ENCODE measurements at places on chromosomes 4 and X.

DNA sequence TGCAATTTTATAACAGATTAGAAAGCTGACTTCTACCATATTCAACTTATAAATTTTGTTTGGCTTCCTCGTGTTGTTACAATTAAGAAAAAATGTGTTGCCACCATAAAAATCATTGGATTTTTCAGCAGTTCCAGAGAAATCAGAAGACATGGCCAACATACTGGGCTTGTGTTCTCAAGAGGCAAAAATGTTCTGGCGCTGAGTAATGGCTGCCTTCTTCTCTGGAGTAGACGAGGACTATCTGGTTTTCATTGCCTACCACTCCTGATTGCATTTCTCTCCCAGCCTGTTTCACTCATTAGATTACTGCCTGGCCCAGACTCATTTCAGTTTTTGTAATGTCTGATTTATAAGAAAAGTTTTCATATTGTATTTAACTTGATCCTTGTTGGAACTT, 122.3 kb downstream of the ARHGAP10 start:
- no peak for DNase-seq

- no peak for DNase-seq
Measured at GRCh38 chr4:158238575-158238974, 28.3 kb downstream of the TMEM144 start.

DNA sequence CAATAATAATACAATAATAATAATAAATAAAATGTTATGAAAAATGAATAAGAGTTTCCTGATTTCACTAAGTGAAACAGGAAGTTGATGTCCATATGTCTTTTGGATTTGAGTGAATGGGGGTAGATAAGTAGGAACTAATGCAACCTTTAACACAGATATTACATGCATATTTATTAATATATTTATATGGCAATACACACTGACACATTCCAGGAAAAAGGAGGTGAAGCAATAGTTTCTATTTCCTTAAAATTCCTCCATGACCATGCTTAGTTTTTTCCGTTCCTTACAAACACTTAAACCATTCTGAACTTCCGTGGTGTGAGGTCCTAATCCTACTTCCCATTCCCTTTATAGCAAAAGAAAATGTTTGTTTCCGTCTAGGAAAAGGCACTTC, 48.3 kb downstream of the ATXN3L start:
- DNase-seq, result no peak

DNA sequence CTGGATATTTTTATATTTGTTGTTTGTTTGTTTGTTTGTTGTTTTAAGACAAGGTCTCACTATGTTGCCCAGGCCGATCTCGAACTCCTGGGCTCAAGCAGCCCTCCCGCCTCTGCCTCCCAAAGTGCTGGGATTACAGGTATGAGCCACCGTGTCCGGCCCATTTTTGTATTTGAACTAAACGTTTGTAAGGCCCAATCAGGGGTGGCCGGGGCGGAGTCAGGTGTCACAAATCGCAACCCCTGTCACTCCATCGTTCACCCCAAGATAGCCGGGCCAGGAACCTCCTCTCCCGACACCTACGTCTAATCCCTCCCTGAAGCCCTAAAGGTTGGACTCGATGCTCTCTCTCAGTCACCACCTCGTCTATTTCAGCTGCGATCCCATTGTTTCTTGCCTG, 722 bp upstream of the EFHC2 start:
- DNase-seq, result no peak

DNA sequence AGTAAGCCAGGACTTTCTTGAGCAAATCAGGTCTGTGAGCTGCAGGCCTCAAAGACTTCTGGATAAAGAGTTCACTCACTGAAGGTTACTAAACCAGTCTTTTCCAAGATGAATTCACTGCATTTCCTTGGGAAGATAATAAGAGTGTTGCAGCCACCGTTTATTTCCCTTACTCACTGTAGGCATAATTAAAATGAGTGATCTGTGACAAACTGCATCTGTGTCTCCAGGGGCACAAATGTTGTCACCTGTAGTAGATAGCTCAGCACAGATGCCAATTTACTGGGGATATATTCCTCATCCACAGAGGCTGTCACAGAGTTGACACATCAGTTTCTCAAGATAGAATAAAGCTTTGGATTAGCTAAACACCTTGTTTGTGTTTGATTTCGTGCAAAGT, 580.2 kb downstream of the SPRY1 start:
- no peak for DNase-seq

GRCh38 chr4:76892001-76892400, 5.9 kb downstream of the SOWAHB start:
- no peak for DNase-seq

DNA sequence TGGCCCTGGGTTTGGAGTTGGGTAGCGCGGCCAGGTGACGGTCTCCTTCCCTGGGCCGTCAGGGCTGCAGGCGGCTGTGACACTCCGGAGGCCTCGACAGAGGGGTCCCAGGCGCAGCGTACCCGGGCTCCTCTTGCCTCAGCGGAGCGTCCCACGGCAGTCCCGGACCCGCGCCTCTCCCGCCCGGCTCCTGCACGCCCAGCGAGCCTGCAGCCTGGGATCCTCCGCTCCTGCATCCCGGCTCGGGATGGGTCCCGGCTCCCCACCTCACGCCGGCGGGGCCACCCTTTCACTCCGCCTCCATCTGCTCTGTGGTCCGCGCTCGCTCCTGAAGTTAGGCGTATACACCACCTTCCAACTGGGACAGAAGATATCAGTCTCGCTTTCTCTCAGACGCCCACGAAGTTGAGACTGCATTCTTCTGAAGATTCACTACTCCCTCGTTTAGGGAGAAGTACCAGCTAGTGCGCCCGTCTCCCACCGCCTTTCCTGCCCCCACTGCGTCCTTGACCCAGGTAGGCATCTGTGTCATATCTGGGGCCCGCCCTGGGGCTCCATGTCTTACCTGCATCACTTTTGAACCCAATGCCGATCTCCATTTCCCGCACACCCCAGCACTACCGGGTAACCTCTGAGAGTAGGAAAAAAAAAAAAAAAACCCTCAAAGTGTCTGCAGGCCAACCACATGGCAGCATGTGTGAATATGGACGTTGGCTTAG, 32.3 kb upstream of the KDR start:
- no peak for DNase-seq

DNA sequence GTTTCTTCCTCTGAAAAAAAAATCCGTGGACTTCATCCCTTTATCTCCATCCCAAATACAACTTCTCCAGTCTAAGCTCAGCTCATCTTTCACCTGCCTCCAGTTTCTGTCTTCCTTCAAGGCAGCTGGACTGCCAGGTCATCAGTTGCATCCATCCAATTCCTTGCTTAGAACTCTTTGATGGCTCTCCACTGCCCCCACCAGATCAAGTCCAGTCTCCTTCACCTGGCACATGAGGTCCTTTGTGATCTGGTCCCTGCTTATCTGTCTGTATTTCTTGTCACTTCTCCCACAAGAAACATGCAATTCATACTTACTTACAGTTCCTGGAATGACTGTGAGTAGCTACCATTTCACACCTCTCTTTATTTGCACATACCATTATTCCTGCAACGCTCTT, 33.8 kb downstream of the OTUD6A start:
- DNase-seq, result no peak

GRCh38 chrX:23668335-23668734, 1.0 kb downstream of the PRDX4 start:
- no peak for DNase-seq

GRCh38 chr4:25950461-25951389, 36.7 kb downstream of the SMIM20 start:
- no peak for DNase-seq

DNA sequence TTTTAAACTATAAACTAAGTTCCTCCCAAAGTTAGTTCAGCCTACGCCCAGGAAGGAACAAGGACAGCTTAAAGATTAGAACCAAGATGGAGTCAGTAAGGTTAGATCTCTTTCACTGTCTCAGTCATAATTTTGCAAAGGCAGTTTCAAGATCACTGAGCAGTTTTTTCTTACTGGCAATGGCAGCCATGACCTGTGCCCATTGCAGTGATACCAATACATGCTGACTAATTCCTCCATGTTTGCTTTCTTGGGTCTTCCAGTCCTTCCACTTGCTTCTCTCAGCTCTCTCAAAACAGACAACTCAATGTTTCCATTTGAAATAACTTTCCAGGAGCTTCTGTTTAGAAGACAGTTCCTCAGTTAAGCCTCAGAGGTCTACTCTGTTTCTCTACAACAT, 79.5 kb downstream of the PCDH18 start:
- DNase-seq, result no peak

DNA sequence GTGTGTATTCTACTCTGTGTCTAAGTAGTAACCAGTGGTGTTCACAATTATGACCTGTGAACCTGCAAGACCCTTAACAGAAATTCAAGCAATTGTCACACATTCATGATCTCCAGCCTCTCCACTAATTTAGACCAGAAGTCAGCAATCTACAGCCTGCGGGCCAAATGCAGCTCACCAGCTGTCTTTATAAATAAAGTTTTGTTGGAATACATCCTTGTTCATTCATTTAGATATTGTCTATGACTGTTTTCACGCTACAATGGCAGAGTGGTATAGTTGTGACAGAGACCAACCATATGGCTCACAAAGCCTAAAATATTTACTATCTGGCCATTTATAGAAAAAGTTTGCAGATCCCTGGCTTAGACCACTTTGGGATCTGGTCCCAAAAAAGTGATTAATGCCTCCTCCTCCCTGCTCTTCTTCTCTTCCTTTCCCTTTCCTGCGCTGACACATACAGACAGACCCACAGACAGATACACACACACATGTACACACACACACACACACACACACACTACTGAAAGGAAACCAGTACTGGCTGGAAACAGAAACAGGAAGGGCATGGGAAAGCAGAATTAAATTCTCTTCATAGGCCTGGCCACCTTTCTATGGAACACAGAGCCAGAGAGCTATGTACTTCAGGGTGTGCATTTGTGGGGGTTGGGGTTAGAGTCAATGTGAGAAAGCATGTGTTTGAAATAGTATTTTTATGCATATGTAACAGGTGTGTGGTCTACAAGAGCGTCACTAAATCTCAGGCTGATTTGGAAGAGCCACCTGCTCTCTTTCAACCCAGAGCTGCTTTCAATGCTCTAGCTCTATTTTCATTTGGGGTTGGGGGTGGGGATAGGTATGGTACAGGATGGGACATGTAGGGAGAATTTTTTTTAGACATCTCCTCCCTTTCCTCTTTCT, 49.7 kb upstream of the TMEM164 start:
- DNase-seq, result no peak

- no peak for DNase-seq
Measured at GRCh38 chr4:185275501-185275900, 66.1 kb downstream of the SNX25 start.

DNA sequence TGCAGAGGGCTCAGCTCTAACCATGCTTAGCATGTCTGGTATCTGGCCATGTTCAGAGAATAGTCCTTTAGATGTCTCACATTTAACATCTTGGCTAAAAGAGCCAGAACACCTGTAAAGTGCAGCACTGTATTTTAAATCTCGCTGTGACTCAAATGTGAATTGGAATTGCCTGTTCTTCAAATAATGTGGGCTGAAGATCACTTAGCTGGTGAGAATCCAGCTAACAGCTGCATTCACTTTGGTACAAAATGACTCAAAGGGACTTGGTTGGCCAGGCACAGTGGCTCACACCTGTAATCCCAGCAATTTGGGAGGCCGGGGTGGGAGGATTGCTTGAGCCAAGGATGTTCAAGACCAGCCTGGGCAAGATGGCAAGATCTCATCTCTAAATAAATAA, 63.5 kb upstream of the PLAC8 start:
- no peak for DNase-seq

- no peak for DNase-seq
Measured at GRCh38 chr4:87122252-87122651, 98.2 kb downstream of the KLHL8 start.

DNA sequence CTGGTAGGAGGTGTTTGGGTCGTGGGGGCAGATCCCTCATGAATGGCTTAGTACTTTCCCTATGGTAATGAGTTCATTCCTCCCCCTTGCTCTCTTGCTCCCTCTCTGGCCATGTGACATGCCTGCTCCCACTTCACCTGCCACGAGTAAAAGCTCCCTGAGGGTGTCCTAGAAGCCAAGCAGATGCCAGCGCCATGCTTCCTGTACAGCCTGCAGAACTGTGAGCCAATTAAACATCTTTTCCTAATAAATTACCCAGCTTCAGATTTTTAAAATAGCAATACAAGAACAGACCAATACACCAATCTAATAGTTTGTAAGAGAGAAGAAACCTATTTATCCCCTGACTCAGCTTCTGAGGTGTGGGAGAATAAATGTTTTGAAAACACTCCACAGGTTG, 60.5 kb downstream of the FGFBP1 start:
- DNase-seq, result no peak

DNA sequence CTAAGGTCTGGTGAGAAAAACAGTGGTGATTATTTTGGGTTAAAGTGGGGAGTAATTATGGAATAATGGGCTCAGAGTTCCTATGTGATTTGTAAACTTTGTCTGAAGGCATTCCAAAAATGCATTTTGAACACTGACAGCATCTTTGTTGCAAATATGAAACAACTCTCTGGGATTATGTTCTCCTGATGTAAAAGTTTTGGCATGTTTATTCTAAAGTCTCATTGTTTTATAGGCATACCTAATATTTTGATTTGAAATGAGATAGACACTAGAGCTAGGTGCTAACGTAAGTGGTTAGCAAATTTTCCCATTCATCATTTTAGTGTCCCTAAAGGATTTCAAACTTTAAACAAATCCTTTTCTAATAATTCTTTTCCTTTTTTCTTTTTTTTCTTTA, 140.9 kb upstream of the ANXA3 start:
- no peak for DNase-seq

GRCh38 chr4:130486186-130486585, 1390.2 kb downstream of the C4orf33 start:
- DNase-seq, result no peak

- DNase-seq, result no peak
Measured at GRCh38 chrX:71147496-71148277, 3.0 kb downstream of the NLGN3 start.

GRCh38 chrX:18173494-18174180, 47.0 kb downstream of the BEND2 start:
- no peak for DNase-seq

DNA sequence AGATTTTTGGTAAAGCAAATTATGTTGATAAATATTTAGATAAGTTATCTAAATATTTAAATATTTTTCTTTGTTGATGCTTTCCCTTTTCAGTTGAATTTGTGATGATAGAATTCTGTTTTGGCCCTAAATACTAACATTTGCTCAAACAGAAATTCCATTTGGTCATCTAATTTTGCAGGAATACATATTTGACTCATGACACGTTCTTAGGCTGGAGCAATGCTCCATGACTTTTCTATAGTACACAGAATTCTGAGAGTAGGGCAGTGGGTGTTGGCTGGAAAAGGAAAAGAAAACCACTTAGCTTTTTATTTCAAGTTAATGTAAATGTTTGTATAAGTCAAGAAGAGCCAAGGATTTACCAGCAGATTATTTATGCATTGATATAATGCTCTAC, 58.6 kb upstream of the GK2 start:
- no peak for DNase-seq

- DNase-seq, result no peak
Measured at GRCh38 chr4:3337357-3337732, 44.5 kb downstream of the RGS12 start.

GRCh38 chr4:105291925-105292324, 145.2 kb downstream of the TET2 start:
- DNase-seq, result no peak

- no peak for DNase-seq
Measured at GRCh38 chrX:87391742-87392141, 125.9 kb upstream of the KLHL4 start.

GRCh38 chr4:4491396-4491893, 50.4 kb downstream of the STX18 start:
- no peak for DNase-seq
